ENCODE measurements at places on chromosomes 3 and 15.

GRCh38 chr3:37824090-37824953 lies 37.4 kb upstream of the CTDSPL start:
- no peak for DNase-seq

DNA sequence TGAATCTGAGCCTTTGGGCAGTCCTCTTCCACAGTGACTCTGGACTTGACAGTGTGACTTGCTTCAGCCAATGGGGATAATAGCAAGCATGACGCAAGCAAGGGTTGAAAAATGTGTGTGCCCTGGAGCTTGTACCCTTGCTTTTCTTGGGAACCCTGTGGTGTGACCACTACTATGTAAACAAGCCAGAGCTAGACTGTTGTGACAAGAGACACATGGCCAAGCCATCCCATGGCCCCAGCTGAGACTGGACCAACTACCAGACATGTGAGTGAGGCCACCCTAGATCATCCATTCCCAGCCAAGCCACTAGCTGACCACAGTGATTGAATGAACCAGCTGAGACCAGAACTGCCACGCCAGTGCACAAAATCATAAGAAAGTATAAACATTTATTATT lies 11.8 kb downstream of the MYO1E start:
- no peak for DNase-seq

GRCh38 chr3:52250122-52250521 lies 4.6 kb downstream of the PPM1M start:
- DNase-seq, result no peak

- DNase-seq, result no peak
These were observed 154.8 kb upstream of the LRIG1 start for GRCh38 chr3:66655671-66656070.

GRCh38 chr3:161150001-161150525 lies 44.9 kb upstream of the B3GALNT1 start:
- DNase-seq, result no peak

DNA sequence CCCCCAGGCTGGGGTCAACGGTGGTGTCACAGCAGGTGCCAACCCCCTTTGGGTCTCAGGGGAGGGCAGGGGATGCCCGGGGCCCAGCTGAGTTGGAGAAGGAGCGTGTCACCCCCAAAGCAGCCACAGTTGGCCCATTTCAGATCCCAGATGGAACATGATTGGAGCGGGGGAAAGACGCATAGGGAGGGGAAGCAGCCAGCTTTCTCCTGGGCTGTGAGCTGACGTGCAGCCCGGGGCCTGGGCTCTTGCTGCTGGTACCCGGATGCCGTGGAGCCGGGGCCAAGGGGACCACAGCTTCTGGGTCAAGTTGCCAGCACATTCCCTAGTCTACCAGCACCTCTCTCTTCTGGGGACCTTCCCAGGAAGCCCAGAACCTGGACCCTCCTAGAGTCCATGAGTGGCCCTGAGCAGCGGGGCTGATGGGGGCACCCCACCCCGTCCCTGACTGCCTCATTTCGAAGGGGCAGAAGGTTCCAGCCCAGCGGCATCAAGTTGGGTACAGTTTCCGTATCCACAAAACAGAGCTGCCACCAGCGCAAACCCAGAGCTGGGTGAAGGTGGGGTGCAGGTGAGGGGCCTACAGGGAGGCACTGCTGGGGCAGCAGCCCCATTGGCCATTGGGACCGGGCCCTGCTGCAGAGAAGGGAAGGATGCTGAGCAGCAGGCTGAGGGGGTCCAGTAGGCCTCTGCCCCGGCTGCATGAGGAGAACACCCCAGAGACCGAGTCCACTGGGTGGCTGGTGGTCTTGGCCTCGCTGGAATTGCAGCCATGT lies 148.8 kb downstream of the NSMCE3 start:
- DNase-seq, result no peak

GRCh38 chr15:80991421-80991820 lies 1.8 kb upstream of the MESD start:
- peak; percentile 52 for DNase-seq

GRCh38 chr3:65827076-65827475 lies 211.6 kb downstream of the MAGI1 start:
- no peak for DNase-seq

- DNase-seq, result no peak
These were observed 22.9 kb upstream of the FBLN2 start for GRCh38 chr3:13525827-13526625.

GRCh38 chr3:43994657-43995546 lies 246.8 kb upstream of the TOPAZ1 start:
- no peak for DNase-seq

- DNase-seq, result no peak
These were observed 26.9 kb downstream of the CYP19A1 start for GRCh38 chr15:51311510-51311909.

DNA sequence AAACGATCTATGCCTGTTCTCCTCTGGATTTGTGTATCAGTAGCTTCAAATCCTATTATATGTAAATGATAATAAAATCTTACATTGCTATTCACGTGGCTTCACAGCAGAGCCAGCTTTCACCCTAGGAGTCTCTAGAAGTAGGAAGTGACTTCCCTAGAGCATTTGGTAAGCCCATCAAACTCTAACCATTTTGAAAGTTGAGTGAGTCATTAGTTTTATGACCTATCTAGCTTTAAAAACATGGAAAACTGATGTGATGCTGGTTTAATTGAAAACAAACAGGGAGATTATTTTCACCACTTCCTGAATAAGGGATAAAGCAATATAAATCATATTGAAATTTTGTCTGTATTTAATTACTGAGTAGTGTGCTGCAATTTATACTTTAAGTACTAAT lies 275.2 kb downstream of the EPHA6 start:
- no peak for DNase-seq

GRCh38 chr3:64102147-64102546 lies 78.9 kb upstream of the PSMD6 start:
- no peak for DNase-seq

DNA sequence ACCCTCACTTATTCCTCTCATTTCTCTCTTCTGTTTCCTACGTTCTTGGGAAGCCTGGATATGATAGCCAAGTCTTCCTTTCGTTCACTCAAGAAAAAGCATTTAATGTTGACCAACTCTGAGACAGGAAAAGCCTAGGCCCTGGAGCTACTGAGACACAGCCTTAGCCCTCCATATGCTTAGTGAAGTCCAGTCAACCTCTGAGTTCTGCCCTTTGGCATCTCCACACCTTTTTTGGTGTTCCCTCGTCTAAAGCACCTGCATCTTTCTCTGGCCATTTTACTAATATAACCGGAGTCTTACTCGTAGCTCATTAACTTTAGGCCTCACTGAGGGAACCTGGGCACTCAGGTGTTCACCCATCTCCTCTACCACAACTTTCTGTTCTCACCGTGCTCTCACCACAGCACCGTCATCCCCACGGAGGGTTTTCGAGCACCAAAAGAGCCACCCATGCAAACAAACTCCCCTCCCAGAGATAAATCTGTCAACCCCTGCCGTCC lies 632 bp downstream of the MTHFS start:
- no peak for DNase-seq

DNA sequence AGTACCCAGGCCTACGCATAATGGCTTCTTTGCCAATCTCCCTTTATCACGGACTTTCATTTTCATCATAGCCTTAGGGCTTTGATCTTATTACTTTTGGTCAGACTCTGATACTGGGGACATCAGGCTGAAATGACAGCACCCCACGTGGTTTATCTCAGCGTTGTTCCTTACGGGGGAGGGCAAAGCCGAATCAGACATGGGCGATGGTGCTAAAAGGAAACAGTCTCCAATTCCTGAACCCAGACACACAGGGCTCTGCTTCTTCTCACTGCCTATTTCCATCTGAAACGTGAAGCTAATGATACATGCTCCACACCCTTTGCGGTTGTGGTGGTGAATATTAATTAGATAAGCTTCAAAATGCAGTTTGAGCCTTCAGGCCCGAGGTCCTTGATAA lies 59.4 kb upstream of the CD47 start:
- DNase-seq, result no peak

DNA sequence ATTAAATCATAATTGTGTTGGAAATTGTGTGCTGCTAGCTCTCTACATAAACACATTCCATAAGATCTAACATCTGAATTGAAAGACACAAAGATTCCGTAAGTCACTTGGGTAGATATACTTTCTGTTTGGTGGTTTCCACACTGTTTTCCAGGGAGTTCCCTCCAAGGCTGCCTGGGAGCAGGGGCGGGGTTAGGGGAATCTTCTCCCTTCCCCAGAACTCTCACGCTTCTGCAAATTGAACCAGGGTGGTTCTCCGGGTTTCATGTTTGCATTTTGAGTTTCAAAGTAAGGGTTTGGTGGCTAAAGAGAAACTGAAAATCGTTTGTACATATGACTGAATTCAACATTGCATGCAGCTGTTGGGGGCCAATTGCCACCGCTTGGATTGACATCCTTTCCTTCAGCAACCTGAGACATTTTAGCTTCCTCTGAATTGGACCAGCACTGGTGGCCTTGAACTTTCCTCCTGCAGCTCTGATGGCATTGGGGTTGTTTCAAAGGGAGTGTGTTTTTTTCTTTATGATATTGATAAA lies 192.7 kb upstream of the FEZF2 start:
- DNase-seq, result no peak

GRCh38 chr15:100191161-100191560 lies 150.6 kb downstream of the ADAMTS17 start:
- no peak for DNase-seq

DNA sequence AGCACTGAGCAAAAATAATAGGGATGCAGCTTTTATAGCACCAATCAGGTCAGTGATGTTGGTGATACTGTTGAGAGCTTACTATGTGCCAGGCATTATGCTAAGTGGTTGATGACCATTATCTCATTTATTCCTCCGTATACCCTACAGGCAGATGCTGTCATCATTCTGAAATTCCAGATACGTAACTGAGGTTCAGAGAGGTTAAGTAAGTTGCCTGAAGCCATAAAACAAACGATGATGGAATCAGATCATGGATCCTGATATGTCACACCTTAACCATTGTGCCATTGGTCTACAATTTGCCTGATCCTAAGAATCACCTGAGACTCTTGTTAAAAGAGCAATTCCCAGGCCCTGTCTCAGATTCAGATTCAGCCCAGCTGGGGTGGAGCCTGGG lies 49.5 kb downstream of the ST6GAL1 start:
- DNase-seq, result no peak

DNA sequence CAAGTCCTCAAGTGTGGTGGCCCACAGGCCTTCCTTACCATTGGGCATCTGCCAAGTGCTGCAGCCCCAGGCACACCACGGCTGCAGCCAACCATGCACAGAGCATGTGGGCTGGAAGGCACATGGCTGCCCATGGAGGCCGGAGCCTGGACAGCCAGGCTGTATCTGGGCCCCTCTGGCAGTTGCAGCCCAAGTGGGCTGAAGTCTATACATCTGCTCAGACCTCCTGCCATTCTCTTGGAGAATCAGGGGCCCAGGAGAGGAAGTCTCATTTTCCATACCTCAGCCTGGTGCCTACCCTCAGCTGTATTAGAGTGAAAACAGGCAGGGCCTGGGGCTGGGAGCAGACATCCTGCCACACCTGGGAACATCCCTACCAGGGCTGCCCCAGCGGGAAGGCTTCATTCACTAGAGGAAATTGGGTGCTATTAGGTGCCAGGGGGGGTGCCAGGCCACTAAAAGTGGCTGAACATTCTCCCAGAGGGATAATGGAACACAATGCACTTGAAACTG lies 48.0 kb upstream of the SLCO2A1 start:
- no peak for DNase-seq

GRCh38 chr15:73575636-73576247 lies 57.4 kb downstream of the NPTN start:
- no peak for DNase-seq

DNA sequence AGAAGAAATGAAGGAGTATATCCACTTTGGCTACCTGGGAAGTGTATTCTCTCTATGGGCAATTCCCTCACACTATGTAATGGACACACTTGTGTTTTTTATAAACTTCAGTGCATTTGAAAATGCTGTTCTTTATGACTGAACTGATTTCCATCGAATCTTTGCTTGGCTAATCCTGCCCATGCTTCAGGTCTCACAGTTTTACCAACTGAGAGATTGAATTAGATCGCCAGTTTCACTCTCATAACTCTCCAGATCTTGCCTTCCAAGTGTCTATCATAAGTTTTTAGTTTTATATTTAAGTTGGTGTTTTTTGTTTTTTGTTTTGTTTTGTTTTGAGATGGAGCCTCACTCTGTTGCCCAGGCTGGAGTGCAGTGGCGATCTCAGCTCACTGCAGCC lies 73.5 kb upstream of the MBNL1 start:
- no peak for DNase-seq

- DNase-seq, result no peak
These were observed 76.0 kb upstream of the KBTBD8 start for GRCh38 chr3:66922058-66922457.

DNA sequence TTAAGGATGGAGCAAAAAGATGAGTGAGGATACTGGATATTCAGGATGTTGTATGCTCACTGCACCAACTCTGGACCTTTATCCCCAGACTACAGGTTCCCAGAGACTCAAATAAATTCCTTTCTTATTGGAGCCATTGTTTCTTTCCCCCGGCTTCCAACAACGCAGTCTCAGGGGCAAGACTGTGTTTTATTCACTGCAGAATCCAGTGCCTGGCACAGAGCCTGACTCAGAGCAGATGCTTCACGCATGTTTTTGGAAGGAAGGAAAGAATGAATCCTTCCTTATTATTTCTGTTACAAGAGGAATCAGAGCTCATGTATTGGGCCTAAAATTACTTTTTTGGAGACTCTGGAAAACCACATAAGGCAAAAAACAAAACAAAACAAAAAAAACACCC lies 96.0 kb upstream of the VGLL4 start:
- DNase-seq, result no peak

DNA sequence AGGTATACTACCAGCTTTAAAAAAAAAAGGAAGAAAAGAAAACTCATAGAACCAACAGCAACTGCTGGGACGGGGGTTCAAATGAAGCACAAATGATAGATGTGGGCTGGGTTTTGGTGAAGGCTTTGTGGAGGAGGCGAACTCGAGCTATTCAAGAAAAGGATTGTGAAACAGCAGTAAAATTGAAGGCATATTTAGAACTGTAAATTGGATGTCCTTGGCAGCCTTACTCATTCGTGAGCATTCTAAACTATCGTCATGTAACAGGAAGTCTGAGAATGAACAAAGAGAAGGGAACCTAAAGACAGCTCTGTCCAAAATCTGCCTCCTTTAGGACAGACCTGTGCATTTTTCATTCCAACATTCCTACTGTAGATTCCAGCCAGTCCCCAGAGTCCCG lies 97.8 kb downstream of the LARS2 start:
- no peak for DNase-seq

- DNase-seq, result no peak
These were observed 816.3 kb upstream of the CFAP20DC start for GRCh38 chr3:59866076-59866475.

GRCh38 chr15:90869140-90869541 lies 753 bp downstream of the FURIN start:
- DNase-seq, result no peak
